ENCODE measurements at places on chromosomes 6 and 20. TPM values are rescaled to one million over a fixed set of nuclear protein-coding genes. Genes with fewer than 3 reads are reported as not detected.

The CRYBG1 gene
- 0.47 TPM for total RNA-seq

The MOCS1 gene
- total RNA-seq, result 2.0 TPM

The SCUBE3 gene
- 0.03 TPM for total RNA-seq

The HLA-DQB2 gene
- not detected for total RNA-seq

The POM121L2 gene
- 0.04 TPM for total RNA-seq

The GSTA2 gene
- total RNA-seq, result 0.07 TPM

The TTBK1 gene
- total RNA-seq, result 0.05 TPM

All from A549 treated with CORT108297 at 1 μM for 4 hours (cell line).